Renal cortex interstitium (tissue), 15 donors: ENCODE measurements at places on chromosomes 6 and 20. TPM values are rescaled to one million over a fixed set of nuclear protein-coding genes. Genes with fewer than 3 reads are reported as not detected.

The GNAS-AS1 gene
- 0.97 TPM for polyA plus RNA-seq

The TINAG gene
- 24.3 TPM for polyA plus RNA-seq

- no peak for DNase-seq
These were observed 252.6 kb downstream of the DLL1 start for GRCh38 chr6:170038251-170038650.

DNA sequence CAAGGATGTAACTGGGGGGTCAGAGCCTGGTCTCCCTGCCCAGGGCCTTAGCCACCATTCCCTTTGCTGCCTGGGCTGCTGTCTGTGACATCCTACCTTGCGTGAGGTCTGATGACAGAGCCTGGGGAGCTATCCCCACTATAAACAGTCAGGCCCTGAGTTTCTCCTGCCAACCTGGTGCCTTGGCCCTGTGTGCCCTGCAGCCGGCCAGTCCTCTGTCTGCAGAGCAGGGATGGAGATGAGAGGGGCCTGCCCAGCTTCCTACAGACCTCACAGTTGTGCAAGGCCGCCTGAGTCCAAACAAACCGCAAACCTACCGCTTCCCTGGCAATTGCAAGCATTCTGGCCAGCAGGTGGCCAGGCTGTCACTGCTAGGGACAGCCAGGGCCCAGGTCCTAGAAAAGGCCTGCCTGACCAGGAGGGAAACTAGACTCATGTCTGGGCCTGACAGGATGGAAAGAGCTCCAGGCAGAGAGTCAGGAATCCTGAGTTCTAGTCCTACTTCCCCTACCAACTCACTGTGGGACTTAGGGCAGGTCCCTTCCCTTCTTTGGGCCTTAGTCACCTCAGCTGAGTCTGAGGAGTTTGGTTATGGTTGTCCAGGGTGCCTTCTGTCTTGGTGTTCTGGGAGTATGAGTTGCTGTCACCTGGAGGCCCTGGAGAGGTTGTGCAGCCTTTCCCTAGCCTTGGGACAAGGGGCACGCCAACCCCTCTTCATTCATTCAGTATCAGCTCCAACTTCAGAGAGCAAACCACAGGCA, 86.2 kb downstream of the VEGFA start:
- no peak for DNase-seq
